ENCODE measurements at places on chromosomes 7 and 10. TPM values are rescaled to one million over a fixed set of nuclear protein-coding genes. Genes with fewer than 3 reads are reported as not detected.

GRCh38 chr7:91043186-91043585 lies 221.0 kb upstream of the FZD1 start:
- H3K4me1 ChIP-seq = no peaks in the 10 kb centered on the region
- H3K27ac ChIP-seq = no peak overlapping the region
- no peaks in the 10 kb centered on the region for H3K36me3 ChIP-seq

GRCh38 chr10:30171601-30172000 lies 112.2 kb upstream of the JCAD start:
- DNase-seq = no peak
- no peaks in the 10 kb centered on the region for H3K4me1 ChIP-seq
- H3K36me3 ChIP-seq = no peaks in the 10 kb centered on the region
- H3K4me3 ChIP-seq = no peak overlapping the region
- no peaks in the 10 kb centered on the region for H3K27me3 ChIP-seq

DNA sequence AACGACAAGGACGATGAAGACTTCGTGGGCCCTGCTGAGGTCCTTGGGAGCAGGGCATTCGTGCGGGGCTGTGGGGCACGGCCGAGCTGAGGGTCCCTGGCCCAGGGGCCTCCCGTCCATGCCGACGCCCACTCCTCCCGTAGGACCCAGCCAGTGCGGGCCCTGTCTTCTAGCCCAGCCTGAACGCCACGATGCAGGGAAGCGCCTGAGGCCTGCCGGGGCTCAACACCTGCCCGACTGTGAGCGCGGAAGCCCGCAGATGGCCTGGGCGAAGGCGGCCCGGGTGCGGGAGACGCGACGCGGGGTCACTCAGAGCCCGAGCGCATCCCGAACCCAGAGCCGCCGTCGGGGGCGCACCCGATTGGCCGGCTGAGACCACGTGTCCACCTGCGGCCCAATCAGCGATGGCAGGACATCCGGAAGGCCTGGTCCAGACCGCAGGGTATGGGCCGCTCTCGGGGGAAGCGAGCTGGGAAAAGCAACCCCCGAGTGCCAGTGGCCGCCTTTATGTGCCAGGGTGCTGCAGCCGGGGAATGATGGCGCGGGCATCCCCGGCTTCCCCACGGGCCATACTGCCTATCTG lies 151.0 kb downstream of the NRF1 start:
- no peak for DNase-seq
- H3K36me3 ChIP-seq = no peaks in the 10 kb centered on the region
- H3K27ac ChIP-seq = no peak overlapping the region
- H3K4me3 ChIP-seq = no peak overlapping the region
- H3K27me3 ChIP-seq = no peaks in the 10 kb centered on the region

DNA sequence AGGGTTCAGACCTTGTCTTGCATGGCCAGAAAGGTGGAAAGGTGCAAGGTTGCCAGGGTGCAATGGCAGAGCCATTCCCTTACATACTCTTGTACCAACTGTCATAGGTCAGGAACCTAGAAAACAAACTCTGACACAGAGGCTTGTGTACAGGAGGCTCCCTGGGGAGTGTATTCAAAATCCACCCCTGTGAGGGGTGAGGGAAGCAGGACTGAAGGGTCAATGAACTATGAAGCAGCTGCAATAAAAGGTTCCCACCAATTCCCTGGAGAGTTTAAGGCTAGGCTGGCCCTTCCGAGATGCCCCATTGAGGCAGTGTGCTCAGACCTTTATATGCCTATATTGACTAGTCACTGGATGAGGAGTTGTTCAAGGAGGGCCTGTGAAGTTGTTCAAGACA lies 13.9 kb upstream of the CUZD1 start:
- no peaks in the 10 kb centered on the region for H3K27me3 ChIP-seq
- no peaks in the 10 kb centered on the region for H3K4me1 ChIP-seq
- no peak overlapping the region for H3K4me3 ChIP-seq
- no peak overlapping the region for H3K27ac ChIP-seq

ANLN gene
- total RNA-seq = 2.4 TPM

SEC23IP gene
- 16.4 TPM for total RNA-seq

AQP1 gene
- total RNA-seq = 353 TPM

UCMA gene
- total RNA-seq = not detected

All from right atrium auricular region (tissue), 2 donors.